ENCODE measurements at places on chromosomes 4 and X. TPM values are rescaled to one million over a fixed set of nuclear protein-coding genes. Genes with fewer than 3 reads are reported as not detected.

The DKK2 gene
- 0.85 TPM for total RNA-seq

The ZMYM3 gene
- total RNA-seq: 11.0 TPM

The PABPC5 gene
- 0.24 TPM for total RNA-seq

The ESX1 gene
- total RNA-seq: 0.05 TPM
